ENCODE measurements at places on chromosomes 6 and 20.

GRCh38 chr6:17504005-17504404 lies 96.1 kb upstream of the FAM8A1 start:
- ATAC-seq: no peak

DNA sequence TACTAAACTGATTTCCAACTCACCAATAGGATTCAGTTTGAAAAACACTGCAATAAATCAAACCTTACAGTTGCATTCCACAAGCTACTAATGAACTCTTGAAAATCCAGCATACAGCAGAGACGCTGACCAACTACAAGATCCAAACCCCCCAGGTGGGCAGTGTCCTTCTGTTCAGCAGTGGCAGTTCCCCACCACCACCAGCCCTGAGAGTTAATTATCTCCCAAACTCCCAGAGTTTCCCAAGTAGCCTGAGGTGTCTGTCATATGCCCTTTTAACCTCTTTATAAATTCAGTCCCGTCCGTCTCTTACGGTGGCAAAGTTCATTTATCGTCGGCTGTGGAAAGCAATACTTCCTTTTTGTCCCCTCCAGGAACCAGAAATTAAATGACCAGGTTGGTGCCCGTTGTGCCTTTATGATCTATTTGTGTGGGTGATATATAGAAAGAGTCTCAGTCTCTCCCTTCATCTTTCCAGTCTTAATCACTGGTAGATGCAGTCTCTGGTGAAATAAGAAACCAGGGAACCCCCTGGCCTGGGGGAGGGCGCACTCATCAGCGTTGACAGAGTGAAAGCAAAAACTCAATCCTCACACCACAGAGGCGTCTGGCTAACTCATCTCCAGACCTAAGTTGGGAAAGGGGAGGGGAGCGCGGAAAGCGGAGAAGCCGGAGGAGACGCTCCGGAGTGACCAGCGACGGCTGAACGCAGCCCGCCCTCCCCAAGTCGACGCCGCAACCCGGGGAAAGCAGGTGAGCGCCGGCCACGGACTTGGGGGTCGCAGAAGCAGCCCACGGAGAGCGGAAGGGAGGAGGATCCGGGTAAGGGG lies 717 bp downstream of the MRPL14 start:
- ATAC-seq: peak; percentile 70

GRCh38 chr6:125165776-125166175 lies 12.2 kb downstream of the TPD52L1 start:
- ATAC-seq: no peak

- ATAC-seq: no peak
These were observed 699.7 kb downstream of the DHX35 start for GRCh38 chr20:39661833-39662232.

- no peak for ATAC-seq
These were observed 61.2 kb downstream of the PPP1R14C start for GRCh38 chr6:150203871-150204545.

- ATAC-seq: peak; percentile 81
These were observed 287.0 kb upstream of the MARCKS start for GRCh38 chr6:113570161-113570560.

GRCh38 chr6:108951351-108951953 lies 103.2 kb downstream of the ARMC2 start:
- no peak for ATAC-seq

- ATAC-seq: no peak
These were observed 295.1 kb downstream of the ALDH8A1 start for GRCh38 chr6:134654751-134655150.

DNA sequence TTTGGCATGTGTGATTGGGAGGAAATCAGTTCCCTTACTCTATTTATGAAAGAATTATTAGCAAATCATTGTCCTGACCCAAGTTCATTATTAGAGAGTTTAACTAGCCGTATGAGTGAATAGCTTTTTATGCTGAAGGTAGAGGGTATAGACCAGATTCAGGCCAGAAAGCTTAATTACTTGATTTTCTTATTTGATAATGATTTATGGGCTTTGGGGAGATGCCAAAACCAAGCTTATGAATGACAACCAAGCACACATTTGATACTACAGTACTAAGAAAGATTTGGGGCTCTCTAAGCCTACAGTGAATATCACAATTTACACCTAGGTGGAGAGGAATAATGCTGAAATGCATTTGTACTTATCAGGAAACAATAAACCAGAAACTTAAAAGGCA lies 193.2 kb downstream of the ARHGAP18 start:
- no peak for ATAC-seq

GRCh38 chr6:56995347-56995902 lies 40.5 kb downstream of the BEND6 start:
- no peak for ATAC-seq

- no peak for ATAC-seq
These were observed 70.1 kb upstream of the RPS6KA2 start for GRCh38 chr6:166697113-166697512.

GRCh38 chr6:7235712-7236305 lies 77.2 kb downstream of the SSR1 start:
- ATAC-seq: no peak

- no peak for ATAC-seq
These were observed 16.4 kb downstream of the SOX4 start for GRCh38 chr6:21609881-21610329.

DNA sequence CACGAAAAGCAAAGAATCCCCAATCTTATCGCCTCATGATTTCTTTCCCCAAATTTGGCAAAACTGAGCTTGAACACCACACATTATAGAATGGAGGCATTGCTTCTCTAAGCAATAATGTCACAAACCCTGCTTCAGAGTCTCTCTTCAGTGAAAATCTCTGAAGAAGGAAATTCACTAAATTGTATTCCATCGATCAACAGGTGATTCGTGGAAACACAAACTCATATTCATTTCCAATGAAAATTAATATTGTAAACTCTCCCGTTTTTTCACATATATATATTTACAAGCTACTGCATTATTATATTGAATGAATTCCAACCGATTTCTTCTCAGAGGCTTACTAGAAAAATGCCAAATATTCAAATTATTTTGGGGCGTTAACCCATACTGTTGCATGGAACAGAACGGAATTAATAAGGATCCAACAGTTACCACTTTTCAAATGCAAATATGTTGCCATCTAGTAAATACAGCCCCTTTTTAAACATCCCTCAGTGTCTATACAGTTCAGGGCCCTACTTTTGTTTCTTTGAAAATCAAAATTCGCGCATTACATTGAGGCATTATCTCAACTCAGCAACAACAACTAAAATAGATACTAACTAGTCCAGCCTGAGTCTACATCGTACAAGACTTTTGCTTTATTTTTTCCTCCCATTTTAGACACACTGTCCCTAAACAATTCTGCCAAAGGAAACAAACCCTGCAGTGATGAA lies 1.3 kb downstream of the KIF13A start:
- no peak for ATAC-seq

DNA sequence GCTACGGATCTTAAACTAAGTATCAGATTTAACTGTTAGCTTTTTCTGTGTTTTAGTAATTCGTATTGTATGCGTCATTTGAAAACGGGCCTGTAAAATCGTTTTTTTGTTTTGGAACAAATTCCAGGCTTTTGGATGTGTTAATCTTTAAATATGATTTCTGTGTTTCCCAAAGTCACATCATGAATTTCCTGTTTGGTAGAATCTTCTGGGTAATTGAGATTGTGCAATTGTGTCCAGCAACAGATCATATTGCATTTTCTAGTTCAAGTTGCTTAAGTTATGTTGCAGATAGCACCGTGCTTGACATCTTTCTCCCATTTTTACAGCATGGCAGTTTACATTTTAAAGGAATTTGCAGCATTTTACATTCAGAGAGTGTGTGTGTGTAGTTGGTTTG lies 1.9 kb downstream of the MAPK14 start:
- ATAC-seq: no peak

DNA sequence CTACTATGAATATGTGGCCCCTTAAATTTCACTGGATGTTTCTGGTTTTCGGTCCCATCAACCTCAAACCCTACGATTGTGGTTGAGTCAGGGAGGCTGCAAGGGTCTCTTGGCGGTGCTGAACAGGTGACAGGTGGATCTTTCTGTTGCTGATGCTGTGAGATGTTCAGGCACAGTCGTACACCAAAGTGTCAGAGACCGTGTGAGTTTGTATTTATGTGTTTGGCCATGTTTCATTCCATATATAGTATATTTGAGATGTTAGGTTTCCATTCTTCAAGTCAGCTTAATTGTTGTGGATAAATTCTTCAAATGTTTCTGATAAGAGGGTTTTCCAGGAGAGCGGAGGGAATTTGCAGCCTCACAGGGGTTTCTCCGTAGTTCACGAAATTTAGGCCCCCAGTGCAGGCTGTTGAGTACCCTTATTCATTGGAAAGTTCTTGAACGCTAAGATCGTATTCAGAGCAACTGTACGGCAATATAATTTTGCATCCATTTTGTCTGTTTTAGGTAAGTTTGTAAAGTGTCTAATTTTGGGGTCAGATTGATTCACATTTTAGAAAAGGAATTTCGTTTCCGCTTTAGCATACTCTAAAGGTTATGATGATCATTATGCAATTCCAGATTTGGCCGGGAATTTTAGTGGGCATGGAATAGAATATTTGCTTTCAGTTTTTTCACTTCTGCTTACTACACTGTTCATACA lies 1.2 kb downstream of the TAB2 start:
- ATAC-seq: peak; percentile 9

- no peak for ATAC-seq
These were observed 94.0 kb upstream of the RALGAPA2 start for GRCh38 chr20:20806121-20807095.

- ATAC-seq: no peak
These were observed 11.0 kb downstream of the TRIM10 start for GRCh38 chr6:30149858-30150550.

DNA sequence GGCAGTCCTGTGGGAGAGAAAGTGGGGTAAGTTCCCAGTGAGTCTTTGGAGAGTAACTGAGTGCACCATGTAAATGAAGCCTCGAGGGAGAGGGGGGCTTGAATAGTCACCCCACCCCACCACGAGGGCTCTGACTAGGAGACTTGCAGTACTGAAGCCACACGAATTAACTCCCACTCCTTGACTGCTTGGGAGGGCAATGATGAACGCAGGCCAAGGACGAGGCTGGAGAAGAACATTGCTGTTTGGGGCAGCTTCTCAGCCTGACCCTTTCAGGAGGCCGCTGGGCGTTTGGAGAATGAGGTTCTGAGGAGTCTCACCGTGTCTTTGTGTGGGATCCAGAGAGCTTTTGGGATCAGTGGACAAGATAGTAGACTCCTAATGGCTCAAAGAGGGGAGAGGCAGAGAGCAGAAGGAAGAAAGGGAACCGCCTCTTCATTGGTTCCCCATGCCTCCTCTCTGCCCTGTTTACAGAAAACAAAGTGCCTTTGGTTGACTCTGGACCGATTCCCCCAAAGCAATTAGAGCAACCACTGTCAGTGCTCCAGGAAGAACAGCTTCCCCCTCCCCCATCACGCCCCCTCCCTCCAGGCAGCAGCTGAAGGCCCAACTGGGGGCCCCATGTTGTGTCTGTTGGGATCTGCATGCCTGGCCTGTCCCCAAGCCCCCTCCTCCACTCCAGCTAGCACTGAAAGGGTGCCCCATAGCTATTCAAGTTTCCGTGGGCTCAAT lies 41.7 kb upstream of the CDKN1A start:
- ATAC-seq: no peak

- ATAC-seq: peak; percentile 47
These were observed 465.9 kb downstream of the KIF16B start for GRCh38 chr20:16107172-16107870.

DNA sequence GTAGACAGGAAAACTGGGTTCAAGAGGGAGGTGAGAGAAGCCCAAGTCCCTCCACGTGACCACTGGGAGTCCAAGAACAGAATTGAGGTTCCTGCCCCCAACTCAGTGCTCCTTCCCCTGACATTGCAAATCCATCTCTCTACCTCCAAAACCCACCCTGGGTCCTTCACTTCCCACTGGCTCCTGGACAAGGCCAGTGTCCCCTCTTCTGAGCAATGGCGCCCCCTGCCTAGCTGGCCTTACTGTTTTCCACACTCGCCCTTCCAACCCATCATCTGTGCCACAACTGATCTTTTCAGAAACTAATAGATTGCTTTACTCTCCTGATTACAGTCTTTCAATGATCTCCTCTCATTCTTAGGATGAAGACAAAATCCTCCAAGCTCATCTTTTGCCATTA lies 200.3 kb downstream of the ANKRD60 start:
- no peak for ATAC-seq

- peak; percentile 49 for ATAC-seq
These were observed 55.0 kb upstream of the KCNK16 start for GRCh38 chr6:39377539-39377950.

DNA sequence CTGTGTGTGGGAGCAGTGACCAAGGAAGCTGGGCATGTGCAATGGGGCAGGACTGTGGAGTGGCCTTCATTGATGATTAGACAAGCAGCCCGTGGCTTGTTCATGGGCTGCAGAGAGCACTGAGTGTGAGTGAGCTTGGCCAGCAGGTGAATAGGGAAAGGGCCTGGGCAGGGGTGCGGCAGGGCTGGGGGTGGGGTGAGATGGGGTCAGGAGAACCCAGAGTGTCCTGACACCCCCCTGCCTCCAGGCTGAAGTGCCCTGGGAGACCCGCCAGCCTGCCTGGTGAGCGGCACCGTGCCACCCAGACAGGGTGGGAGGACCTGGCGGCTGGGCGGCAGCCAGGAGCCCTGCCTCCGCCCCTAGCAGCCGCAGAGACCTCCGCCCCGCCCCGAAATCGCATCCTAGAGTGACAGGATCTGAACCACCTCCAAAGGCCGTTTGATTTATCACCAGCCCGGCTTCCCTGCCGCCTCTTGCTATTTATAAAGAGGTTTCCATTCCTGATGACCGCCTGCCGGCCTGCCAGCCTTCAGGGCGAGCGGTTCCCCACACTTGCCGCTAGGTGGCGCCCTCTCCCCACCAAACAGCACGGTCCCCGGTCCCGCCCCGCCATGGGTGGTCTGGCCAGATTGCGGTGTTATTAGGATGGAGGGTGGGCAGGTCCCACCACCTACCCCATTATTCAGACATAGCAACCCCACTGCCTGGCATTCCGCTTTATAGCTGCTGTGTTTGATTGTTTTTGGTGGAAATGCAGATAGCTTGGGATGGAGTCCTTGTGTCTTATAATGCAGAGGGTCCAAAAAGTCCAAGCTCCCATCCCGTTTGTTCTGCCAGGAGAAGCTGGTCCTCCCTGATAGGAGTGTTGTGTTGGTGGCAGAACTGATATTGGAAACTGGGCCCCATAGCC lies 3.5 kb downstream of the MYLK2 start:
- peak; percentile 94 for ATAC-seq

- no peak for ATAC-seq
These were observed 6.2 kb downstream of the DXO start for GRCh38 chr6:31965700-31966099.

- ATAC-seq: no peak
These were observed 105.3 kb upstream of the CDYL start for GRCh38 chr6:4670824-4671409.

DNA sequence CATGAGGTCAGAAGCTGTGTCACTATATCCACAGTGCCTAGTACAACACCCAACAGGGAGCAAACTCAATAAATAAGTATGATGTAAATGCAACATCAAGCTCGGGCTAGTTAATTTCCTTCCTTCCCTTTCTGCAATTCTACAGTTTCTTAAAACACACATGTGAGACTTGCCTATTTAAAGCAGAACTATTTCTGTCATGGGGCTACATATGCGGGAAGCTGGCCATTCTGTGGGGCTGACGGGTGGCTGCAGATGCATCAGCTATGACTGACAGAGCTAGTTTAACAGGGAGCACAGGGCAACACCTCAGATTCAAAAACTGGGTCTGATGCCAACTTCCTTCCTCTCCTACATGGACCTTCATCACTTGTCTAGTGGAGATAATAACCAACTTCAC lies 118.1 kb upstream of the ENPP5 start:
- no peak for ATAC-seq

GRCh38 chr6:82568290-82568993 lies 204.8 kb downstream of the TPBG start:
- no peak for ATAC-seq

Measured in SK-N-SH treated with all-trans-retinoic acid at 6 μM for 48 hours (cell line).